ENCODE measurements at places on chromosomes 6 and 20.

- no peak for DNase-seq
Observed at GRCh38 chr6:94389218-94389617, 969.9 kb upstream of the EPHA7 start.

- no peak for DNase-seq
Observed at GRCh38 chr20:58024241-58024721, 204.2 kb downstream of the ANKRD60 start.

GRCh38 chr20:4225745-4226144, 210.4 kb upstream of the RNF24 start:
- DNase-seq: no peak

DNA sequence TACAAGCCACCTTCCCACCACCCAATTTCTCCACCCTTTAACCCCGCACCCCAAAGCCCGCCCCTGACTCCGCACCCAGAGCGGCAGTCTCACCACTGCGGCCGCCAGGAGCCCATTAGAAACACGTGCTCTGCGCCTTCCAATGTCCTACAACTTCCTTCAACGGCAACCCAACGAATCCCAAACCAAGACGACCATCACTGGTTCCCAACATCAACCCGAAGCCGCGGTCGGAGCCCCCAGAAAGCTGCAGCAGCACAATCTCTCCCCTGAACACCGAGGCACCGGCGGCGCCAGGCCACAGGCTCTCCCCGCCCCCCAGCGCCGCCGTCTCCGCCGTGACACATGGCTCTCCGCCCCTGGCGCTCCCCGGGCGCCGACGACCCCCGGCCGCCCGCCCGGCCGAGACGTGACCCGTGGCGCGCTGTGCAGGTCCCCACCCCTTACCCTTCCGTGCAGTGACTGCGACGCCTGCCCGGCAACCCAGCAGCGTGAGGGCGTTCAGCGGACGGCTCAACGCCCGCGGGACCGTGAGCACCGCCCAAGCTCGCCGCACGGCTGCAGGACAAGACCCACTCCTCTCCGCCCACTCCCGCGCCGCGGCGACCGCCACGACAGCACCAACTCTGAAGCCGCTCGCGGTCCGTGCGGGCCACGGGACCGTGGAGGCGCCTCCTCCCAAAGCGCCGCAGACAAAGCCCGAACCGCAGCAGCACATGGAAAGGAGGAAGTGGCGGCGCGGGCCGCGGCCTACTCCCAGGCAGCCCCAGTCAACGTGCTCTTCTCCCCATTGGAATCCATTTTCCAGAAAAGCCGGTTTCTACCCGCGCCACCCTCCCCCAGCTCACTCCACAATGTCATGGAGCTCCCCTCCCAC, 551 bp downstream of the SYNCRIP start:
- peak; percentile 29 for DNase-seq

GRCh38 chr6:75202676-75203131, 3.1 kb downstream of the COL12A1 start:
- DNase-seq: no peak

DNA sequence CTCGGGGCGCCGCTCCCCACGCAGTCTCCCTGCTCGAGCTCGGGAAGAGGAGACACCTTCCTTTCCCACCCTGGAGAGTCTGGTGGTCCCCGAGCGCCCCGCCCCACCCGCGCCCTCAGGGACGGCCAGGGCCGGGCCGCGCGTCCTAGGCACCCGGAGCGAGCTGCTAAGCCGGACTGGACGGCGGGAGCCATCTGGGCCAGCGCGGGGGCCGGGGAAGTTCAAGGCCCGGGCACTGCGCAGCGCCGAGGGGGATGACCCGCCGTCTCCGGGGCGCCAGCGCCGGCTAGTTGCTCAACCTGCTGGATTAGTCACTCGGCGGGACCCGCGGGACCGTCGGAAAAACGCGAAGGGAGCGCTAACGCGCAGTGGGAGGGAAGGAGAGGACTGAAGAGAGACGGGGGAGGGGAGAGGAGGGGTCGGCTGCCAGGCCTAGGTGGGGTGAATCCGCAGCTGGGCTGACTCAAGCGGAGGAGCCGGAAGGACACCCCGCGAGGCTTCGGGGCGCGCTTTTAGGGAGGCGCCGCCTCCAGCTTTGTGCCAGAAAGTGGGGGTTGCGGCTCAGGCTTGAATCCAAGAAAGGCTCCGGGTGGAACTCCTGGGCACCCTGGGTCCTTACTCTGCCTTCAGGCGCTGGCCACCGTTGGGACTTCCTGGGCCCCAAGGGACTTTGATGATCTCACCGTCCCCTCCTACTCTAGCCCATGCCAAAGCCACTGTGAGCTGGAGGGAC, 75.7 kb upstream of the FOXP4 start:
- DNase-seq: no peak

DNA sequence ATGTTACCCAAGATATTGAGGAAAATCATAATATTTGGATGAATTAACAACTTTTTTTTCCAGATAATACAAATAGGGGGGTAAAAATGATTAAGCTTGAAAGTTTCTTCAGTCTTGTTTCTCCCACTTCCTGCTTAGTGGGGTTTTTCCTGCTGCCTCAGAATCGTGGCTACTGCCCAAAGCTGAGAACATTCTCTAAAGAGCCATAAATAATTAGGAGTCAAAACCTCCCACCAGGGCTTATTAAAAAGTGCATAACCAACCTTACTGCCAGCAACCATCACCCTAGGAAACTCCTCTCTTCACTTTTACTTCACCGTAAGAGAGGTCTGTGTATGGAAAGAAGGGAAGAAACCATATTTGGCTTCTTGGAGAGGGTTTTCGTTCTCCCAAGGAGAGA, 9.0 kb upstream of the LCA5 start:
- DNase-seq: no peak

DNA sequence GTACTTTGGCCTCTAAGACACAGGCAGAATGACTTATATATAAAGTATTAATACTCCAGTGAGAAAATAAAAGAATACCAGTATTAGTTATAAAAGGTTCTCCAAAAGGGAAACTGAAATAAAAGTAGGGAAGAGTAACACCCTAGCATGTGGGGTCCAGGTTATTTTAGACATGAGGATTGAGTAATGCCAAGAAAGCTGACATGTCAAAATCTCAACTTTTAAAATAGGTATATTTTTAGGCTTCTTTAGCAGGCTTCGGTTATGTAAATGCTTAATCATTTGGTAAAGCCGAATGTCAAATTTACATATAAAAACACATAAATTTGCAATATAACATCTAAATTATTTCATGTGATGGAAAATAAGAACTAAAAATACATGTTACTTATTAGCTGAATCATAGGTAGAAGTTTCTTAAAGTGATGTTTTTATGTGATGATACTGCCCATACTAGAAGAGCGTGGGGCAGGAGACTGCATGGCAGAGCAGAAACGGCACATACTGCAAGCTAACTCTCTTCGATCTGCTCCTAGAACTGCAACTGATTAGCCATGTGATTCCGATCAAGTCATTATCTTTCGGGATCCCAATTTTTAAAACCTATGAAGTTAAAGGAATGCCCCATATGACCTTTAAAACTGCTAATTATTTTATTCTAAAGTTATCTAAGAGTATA, 129.4 kb upstream of the DST start:
- no peak for DNase-seq

DNA sequence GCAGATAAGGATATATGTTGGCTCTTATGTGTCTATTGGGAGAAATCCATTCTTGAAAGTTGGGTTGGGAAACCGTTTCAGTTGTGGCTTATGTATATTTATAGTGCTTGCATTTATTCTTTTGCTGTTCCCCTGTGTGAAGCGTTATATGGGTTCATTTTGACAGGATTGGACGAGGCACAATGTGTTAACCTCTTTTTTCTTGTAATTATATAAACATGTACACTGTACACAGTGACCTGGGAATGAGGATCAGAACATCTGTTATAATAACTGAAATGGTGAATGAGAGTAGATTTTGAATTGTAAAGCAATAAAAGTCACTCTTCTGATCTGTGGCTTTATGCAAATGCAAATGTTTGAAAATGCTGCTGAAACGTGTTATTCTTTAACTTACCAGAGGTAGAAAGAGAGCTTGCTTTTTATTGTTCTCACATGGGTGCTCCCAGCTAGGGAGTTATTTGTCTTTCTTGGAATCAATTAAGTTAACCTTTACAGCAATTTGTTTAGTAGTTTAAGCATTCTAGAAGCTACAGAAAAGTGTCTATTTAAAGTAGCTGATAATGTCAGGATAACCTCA, 213.7 kb downstream of the GRIK2 start:
- DNase-seq: no peak

DNA sequence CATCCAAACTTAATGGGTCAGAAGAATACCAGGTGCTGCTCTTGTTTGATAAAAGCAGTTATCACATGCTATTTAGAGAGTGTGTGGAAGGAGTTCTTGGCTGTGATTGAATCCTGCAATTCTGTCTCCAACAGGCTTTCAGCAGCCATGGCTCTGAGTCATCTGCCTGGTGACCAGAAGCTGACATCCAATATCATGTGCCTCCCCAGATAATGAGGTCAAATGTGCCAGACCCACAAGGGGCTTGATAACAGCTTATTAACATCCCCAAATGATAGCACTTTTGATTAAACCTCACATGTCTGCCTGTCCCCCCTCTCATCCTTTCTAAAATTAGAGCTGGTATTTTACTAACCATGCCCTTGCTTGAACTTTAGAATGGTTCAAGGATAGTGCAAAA, 175.7 kb upstream of the PLN start:
- no peak for DNase-seq

GRCh38 chr6:79494841-79495240, 42.4 kb downstream of the LCA5 start:
- no peak for DNase-seq

GRCh38 chr20:49868538-49868937, 46.8 kb downstream of the SPATA2 start:
- no peak for DNase-seq
